CD4-positive, alpha-beta T cell treated with Interleukin-4 for 4 hours (primary cell): ENCODE measurements at places on chromosomes 5 and 9.

- DNase-seq, result no peak
Measured at GRCh38 chr9:101674165-101674564, 64.3 kb downstream of the GRIN3A start.

DNA sequence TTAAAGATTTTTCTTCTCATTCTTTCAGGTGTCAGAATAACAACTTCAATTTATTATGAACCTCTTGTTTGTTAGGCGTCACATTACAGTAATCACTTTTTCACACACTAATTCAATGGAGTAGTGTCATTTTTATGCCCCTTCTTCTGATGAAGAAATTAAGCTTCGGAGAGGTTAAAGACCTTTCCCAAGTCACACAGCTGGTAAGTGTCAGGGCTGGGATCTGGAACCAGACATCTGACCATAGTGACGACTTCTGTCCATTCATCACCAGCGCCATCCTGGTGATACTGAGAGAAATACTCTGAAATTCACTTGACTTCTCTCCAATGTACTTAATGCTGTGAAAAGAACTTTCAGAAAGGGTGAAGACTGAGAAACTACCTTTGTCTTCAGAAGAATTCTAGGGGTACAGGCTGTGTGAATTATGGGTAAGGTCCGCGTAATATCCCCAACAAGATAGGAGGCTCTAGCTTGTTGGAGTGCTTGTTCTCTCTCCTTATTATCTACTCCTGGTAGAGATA lies 173.8 kb downstream of the GAS1 start:
- no peak for DNase-seq

DNA sequence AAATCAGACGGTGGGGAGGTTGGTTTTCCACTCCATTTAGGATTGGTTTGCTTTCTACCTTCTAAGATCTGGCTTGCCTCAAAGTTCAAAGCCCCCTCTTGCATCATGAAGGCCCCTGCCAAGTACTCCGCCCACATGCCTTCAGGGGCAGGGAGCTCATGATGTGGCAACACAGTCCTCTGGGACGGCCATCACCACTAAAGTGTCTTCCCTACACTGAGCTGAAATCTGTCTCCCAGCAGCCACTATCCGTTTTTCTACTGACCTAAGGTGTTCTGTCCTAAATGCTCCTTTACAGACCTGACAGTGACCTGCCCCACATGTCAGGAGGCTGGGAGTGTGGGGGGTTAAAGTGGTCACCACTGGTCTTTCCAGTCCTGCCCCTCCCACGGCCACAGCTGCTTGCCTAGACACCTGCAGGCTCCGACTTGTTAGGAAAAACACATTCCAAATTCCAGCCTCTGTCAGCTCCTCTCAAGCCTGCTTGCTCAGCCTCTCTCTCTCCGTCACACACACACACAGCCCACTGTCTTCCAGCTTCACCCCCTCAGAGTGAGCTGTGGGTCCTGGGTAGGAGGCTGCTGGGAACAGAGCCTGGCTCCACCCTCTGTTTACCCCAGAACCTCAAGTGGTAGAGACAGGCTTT lies 44.9 kb downstream of the SHB start:
- no peak for DNase-seq

- no peak for DNase-seq
Measured at GRCh38 chr5:124704594-124705284, 41.7 kb downstream of the ZNF608 start.

- no peak for DNase-seq
Measured at GRCh38 chr9:133099726-133100505, 21.1 kb downstream of the RALGDS start.

- DNase-seq, result peak; percentile 34
Measured at GRCh38 chr9:137127301-137128157, 11.4 kb upstream of the GRIN1 start.
